GM12892 (cell line): ENCODE measurements at places on chromosomes 12 and 14.

GRCh38 chr14:58942516-58942915 lies 246.0 kb upstream of the DAAM1 start:
- no peak for DNase-seq

DNA sequence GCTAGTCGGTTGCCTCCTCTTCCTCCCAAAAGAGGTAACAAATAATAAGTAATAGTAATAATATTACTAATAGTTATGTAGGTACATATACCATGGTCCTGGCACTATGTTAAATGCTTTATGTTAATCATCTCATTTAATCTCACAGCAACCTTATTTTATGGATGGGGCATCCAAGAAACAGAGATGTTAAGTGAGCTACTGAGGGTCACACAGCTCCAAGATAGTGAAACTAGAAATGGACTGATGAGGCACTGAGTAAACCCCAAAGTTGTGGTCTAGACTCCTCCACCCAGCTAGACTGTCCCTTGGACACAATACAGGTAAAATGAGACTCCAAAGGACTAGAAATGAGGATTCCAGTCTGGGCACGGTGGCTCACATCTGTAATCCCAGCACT lies 15.1 kb downstream of the ZFHX2 start:
- DNase-seq = no peak

DNA sequence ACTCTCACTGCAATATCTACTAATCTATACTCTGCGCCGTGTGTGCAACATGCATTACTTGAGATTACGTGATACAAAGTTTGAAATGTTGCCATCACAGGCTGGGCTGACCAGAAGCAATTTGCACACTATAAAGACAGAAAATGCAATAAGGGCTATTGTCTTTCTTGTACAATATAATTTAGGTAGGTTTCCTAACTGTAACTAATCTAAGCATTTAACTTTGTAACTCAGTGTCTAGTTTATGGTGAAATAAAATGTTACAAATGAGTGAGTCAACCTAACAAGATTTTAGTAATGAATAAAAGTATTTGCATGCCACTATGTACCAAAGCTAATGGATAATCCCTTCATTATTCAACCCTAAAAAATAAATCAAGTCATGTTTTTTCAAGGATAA lies 57.8 kb downstream of the LRP6 start:
- no peak for DNase-seq

DNA sequence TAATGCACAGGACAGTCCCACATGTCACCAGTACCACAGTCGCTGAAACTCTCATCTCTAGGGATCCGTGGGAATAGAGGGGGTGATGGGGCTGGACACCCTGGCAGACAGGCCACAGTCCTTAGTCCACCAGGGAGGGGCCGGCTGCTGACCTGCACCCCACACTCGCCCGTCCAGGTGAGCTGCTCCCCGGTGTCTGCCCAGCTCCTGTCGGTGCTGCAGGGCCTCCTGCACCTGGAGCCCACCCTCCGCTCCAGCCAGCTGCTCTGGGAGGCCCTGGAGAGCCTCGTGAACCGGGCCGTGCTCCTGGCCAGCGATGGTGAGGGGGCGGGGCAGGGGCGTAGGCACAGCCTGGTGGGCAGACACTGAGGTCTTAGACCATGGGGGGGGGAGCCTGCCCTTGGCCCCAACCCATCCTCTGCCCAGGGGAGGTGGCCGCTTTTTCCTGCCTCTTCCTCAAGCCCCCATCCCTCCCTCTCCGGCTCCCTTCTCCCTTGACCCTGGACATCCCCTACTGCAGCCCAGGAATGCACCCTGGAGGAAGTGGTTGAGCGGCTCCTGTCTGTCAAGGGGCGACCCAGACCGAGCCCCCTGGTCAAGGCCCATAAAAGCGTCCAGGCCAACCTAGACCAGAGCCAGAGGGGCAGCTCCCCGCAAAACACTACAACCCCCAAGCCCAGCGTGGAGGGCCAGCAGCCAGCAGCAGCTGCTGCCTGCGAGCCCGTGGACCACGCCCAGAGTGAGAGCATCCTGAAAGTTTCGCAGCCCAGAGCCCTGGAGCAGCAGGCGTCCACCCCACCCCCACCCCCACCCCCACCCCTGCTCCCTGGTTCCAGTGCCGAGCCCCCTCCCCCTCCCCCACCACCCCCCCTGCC lies 17.1 kb upstream of the ADSS1 start:
- DNase-seq = no peak

- DNase-seq = peak; percentile 52
These were observed 807 bp downstream of the B4GALNT3 start for GRCh38 chr12:460261-461230.

GRCh38 chr12:71160585-71160984 lies 2.8 kb upstream of the TSPAN8 start:
- no peak for DNase-seq

DNA sequence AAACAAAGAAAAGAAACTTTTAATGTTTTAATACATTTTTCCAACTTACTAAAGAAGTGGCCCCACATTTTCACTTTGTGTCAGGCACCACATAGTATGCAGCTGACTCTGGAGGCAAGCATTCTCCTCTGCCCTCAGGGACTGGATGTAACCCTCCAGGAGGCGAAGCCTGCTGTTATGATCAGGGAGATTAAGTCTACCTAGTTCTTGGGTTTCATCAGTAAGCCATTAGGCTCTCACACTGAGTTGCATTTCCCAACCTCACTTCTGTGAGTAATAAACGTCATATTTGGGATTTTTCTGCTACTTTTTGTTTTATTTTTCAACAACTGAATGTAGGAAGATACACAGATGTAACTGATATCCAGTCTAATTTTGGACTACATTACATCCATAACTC lies 101.2 kb upstream of the LRFN5 start:
- no peak for DNase-seq

- no peak for DNase-seq
These were observed 60.6 kb downstream of the MYRFL start for GRCh38 chr12:69885658-69886057.

GRCh38 chr12:120125029-120125428 lies 8.5 kb upstream of the RAB35 start:
- DNase-seq = no peak

- DNase-seq = no peak
These were observed 115.0 kb downstream of the RPAP3 start for GRCh38 chr12:47590771-47591360.

- no peak for DNase-seq
These were observed 31.5 kb upstream of the LIMA1 start for GRCh38 chr12:50314636-50315312.

DNA sequence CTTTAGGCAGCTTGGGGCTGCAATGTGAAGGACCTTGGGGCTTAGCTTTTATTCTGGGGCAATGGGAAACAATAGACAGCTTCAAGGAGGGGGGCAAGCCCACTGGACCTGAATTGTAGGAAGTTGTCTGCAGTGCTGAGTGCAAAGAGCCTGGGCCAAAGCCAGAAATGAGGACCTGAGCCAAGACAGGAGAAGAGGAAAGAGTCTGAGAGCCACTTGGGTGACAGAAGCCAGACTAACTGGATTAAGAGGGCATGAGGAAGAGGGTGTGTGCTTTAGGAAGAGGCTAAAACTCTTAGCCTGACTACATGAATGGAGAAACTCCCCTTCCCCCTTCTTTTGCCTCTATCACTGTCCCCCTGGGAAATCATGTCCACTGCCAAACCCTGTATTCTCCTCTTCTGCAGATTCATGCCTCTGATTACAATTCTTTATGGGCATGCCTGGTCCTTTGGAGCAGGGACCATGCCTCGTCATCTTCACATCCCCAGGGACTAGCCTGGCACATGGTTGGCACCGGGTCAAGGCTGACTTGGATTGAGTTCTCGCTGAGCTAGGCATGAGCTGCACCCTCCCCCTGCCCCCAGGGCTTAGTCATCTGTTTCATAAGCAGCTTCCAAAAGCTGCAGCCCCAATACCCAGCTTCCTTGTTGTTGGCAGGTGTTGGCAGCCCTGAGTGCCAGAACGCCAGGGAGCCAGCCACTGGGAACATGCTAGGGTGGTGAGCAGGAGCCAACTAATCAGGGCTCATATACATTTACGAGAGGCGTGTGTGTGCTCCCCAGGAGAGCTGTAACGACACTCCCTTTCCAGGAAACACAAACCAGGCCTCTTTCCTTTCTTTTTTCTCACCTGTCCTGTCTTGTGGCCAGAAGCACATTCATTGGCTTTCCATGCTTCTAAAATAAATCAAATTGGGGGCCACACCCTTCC lies 27.7 kb upstream of the JDP2 start:
- DNase-seq = no peak

DNA sequence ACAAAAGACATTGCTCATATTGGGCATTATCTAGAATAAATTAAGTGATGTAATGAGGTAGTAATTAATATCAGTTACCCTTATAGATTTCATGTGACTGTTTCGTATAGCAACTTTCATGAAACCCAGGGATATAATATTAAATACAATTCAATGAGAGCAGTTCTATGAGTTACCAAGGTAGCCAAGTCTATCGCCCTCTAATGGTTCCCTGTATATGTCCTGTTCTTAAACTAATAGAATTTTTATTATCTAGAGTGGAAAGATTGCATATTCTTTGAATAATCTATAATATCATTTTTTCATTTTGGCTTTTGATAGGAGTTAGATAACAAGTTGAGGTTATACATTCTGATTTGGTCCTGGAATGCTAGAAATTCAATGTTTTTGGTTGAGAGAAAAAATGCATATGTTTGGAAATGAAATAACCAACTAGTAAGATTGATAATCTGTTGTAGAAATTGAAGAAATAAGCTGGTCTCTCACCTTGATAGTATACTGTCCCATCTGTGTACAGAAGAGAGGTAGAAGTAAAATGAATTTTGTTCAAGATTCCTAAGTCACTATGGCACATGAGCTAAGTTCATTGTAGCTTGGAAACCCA lies 59.7 kb downstream of the SCFD1 start:
- no peak for DNase-seq

DNA sequence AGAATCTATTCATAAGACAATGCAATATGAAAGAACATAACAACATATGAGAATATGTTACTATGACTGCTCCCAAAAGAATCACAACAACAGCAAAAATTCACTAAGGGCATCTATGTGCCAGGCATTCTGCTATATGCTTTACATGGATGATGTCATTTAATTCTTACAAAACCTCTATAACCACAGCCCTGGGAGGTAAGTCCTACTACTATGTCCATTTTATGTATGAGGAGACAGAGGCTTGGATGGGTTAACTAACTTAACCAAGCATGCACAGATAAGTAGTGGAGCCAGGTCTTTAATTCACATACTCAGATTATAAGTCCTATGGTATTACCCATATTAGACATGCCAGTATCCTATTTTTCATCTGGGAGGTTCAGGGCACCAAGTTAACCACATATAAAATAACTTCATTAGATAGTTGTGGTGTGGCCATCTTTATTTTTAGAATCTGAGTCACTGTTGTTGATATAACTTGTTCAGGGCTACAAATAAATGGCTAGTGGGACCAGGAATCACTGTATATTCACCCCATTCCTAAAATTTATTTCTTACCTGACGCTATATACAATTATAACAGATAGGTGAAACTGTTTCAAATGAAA lies 33.2 kb upstream of the RAD51AP1 start:
- DNase-seq = no peak

GRCh38 chr12:118102070-118102469 lies 1.7 kb downstream of the VSIG10 start:
- no peak for DNase-seq

DNA sequence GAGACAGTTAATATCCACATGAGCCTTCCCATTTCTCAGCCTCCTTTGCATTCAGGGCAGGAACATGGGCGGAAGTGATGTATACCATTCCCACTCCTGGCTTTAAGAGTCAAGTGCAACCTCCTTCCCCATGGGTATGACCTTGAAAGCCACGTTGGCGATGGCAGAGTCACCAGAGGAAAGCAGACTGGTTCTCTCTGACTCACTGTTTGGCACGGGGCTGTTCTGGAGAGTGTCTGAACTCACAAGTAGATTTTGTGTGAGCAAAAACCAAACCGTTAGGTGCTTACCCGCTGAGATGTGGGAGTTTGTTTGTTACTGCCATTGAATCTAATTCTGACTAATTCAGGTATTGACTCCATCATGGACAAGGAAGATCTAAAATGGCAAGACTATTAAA lies 36.7 kb upstream of the PZP start:
- DNase-seq = peak; percentile 10
